PC-3 (cell line): ENCODE measurements at places on chromosomes 7 and 10.
A peak's percentile ranks its signal among the peaks of the same experiment; 100 is the strongest.

DNA sequence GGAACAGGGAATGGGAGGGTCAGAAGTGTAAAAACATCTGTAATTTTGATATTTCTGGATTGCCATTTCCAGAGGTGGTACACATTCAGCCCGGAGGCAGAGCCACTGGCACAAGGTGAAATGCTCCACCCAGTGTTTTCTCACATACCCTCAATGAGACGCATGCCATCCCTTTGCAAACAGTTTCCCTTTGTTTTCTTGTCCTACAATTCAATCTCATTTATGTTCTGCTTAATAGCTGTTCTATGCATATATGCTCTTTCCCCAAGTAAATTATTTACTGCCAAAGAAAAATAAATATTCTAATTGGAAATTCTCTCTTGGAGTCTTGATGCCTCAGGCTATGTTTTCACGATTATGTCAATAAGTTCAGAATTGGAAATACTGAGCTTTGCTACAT lies 369.7 kb upstream of the AKR1E2 start:
- DNase-seq: no peak

DNA sequence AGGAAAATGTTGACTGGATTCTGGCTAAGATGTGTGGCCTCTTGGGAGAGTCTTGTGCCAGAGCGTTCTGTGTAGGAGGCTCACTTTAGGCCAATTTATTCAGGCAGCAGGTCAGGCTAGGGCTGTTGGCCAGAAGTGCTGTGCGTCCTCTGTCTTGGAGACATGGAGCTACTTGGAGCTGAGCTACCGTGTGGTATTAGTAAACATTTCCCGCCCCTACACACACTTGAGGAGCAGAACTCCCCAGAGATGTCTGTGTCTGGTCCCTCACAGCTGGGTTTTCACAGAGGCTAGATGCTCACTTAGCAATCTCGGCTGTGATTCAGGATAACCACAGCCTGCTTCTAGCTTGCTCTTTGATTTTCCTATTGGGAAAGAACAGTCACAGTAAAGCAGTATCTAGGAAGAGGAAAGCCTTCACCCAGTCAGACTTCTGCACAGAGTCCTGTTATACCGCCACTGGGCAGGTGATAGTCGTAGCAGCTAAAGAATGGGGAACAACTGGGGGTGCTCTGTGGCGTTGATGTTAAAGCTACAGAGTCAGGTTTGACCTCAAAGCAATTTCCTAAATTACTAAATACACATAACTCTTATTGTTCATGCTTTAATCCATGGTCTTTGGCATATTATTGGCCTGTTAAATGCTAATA lies 86.7 kb downstream of the MDFIC start:
- DNase-seq: no peak

DNA sequence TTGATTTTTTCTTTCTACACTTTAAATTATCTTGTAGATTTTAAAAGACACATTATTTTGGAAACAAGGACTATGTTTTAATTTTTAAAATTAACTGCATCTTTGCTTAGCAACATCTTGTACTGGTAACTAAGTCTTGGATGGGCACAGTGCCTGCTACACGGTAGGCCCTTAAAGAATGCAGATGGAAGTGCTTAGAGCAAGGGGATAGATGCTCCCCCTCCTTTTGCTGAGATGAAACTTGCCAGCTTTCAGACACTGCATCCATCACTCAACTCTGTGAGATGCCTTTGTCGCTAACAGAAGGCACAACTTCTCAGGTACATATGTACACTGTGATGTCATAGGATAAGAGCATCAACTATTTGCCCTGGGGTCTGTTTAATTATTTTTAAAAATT lies 103.9 kb downstream of the LRRC18 start:
- DNase-seq: no peak

GRCh38 chr7:29408841-29409243 lies 154.8 kb upstream of the PRR15 start:
- DNase-seq: peak; percentile 94

GRCh38 chr7:89042940-89043339 lies 247.4 kb upstream of the TEX47 start:
- DNase-seq: no peak

DNA sequence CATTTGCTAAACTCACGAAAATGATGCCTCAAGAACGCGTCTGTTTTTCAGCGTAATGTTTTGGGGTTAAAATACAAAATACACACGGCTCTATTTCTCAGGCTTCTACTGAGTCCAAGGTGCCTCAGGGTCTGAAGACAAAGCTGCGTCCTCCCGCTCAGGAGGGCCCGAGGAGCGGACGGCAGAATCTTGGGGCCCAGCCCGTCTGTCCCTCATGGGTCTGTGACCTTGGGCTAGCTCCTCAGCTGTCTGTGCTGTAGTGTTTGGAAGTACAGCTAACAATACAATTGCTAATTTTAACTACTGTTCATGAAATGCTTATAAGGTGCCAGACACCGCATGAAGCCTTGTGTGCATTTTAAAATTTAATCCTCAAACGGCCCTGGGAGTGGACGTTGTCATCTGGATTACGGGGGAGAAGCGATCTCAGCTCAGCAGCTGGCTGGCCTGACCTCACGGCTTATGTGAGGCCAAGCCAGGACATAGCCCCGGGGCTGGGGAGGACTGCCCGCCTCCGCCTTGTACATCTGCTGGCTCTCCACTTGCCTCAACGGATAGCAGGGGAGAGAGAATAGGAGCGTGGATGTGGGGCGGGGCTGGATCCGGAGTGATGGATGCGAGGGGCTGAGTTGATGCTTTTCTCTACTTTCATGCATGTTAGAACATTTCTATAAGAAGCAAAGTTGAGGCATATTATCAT lies 357.4 kb downstream of the GLRX3 start:
- no peak for DNase-seq

- DNase-seq: no peak
Measured at GRCh38 chr10:89805599-89806013, 104.2 kb downstream of the KIF20B start.

- DNase-seq: peak; percentile 92
Measured at GRCh38 chr7:91720260-91720937, 160.1 kb downstream of the MTERF1 start.

DNA sequence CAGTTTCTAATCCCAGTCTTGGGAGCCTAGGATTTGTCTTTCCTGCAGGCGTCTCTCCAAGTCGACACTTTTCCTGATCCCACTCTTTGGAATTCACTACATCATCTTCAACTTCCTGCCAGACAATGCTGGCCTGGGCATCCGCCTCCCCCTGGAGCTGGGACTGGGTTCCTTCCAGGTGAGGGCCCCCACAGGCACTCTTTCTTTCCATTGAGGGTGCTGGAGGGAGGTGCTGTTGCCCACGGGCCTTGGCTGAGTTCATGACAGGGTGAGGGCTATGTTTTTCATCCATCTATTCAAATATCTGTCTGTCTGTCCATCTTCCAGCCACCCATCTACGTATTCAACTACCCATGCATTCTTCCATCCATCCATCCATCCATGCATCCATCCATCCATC lies 12.6 kb downstream of the GHRHR start:
- DNase-seq: no peak

- no peak for DNase-seq
Measured at GRCh38 chr7:114934086-114934485, 12.2 kb downstream of the MDFIC start.

DNA sequence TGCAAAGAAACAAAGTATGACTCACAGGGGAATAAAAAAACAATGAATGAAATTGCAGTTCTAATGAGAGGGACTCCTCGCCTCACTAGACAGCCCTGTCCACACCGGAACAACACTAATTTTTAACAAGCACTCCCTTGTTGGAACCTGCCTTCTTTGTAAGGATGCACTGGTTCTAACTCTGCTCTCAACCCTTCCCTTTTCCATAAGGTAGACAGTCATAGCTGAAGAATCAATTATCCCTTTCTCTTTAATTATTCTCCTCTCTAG lies 65.1 kb downstream of the TSPAN12 start:
- DNase-seq: no peak

- DNase-seq: no peak
Measured at GRCh38 chr7:129789000-129789399, 163.8 kb downstream of the UBE2H start.

- DNase-seq: no peak
Measured at GRCh38 chr7:156091519-156092080, 279.3 kb upstream of the SHH start.

DNA sequence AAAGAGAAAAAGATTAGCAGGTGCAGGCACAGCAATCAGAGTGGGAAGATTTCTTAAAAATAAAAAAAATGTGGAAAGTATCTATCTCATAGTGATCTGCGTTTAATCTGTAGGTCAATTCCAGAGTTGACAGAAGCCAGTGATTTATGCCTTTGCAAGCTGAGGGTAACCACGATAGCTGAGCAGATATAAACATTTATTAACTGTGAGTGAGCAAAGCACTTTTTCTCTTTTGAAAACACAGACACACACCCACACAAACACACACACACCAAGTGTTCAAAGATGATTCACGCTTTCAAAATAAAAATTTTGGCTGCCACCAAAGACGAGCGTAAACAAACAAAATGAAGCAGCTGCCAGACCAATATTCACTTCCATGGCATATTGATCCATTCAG lies 243.2 kb upstream of the SLC26A5 start:
- DNase-seq: no peak

DNA sequence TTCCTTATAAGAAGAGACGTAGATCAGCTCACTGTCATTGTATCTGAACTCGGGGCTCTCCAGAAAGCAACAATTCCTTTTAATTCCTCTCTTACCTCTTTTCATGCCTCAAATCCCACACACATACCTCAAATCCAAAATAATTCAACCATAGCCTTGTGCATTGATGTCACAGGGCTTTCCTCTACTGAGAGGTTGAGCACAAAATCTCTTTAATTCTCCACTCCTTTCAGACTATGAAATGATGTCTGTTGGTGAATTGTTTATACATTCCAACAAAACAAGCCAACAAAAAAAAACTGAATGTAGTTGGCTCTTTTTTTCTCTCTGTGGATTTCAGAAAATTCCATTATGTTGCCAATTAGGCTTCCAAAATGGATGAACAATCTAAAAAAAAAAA lies 53.2 kb downstream of the BPGM start:
- no peak for DNase-seq

GRCh38 chr7:11343818-11344413 lies 370.2 kb downstream of the PHF14 start:
- peak; percentile 78 for DNase-seq

- no peak for DNase-seq
Measured at GRCh38 chr7:157208571-157209413, 70.1 kb downstream of the UBE3C start.

DNA sequence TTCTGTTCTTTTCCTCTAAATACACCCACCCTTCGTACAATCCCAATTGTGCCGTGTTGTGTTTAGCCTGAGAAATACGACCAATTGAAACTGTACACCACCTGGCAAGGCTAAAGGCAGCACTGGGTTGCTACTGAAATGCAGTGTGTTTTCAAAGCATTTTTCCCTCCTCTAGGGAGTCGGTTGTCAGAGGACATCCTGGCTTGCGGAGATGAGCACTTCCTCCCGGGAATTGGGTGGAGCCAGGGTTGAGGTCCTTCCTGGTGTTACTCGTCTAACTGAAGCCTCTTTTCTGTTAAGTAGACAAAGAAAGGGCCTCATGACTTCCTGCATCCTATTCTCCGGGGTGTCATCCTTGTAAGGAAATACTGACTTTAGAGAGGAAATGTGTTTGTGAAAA lies 133.5 kb downstream of the MTPAP start:
- no peak for DNase-seq

GRCh38 chr10:43576062-43576461 lies 1.6 kb upstream of the ZNF239 start:
- no peak for DNase-seq

DNA sequence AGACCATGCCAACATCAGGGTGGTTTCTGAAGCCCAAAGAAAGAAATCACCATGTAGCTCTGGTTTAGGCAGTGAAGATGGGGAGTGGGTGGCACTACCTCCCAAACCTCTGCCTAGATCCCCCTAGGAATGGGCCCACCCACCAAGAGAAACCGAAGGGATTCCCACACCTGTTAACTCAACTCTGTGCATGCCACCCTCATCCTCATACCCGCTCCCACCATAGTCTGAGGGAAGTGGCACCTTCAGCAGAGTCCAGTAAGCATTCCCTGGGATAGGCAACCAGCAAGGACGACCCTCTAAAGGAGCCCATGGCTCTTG lies 1.7 kb upstream of the PLXNA4 start:
- no peak for DNase-seq

GRCh38 chr7:111051832-111052231 lies 39.1 kb upstream of the LRRN3 start:
- no peak for DNase-seq
